Islet precursor cell (in vitro differentiated cells): ENCODE measurements at places on chromosomes 6 and 20.

- DNase-seq, result peak; percentile 57
These were observed 664 bp upstream of the TPBG start for GRCh38 chr6:82362878-82363427.

- no peak for DNase-seq
These were observed 11.1 kb upstream of the KIAA1755 start for GRCh38 chr20:38271608-38272120.

- DNase-seq, result no peak
These were observed 474.0 kb upstream of the GJE1 start for GRCh38 chr6:141658696-141659095.

DNA sequence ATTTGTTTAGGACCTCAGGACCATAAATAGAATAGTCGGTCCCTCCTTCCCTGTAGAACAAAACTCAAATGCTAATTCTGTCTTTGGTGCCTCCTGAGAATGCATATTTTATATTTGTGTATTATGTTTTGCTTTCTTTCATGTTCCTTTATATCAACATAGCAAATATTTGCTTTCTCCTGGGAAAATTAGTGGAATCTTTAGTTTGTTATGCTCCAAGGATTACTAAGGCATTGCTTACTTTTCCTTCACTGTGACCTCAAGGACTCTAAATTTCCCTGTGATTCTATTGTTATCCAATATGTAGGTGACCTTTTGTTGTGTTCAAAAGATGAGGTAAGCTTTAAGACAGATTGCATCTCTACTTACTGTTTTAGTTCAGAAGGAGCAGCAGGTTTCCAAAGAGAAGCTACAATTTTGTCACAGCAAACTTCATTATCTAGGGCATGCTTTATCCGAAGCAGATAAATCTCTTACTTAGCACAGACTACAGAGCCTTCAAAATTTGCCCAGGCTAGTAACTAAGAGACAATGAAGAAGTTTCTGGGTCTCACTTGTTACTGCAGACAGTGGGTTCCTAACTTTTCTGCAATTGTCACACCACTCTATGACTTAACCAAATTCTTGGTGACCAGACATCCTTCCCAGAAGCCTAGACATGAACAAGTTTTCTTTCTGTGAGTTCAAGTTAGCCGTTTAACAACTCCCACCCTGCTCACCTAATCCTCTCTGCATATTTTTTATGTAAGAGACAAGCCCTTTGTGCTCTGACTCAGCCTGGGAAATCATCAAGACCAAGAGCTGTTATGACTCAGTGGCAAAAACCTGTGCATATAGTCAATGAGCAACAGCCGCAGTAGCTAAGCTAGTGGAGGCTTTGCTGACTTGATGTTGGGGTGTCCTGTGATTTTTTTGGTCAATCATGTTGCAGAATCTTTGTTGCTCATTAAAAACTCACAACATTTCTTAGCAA, 378.8 kb downstream of the QKI start:
- peak; percentile 60 for DNase-seq

DNA sequence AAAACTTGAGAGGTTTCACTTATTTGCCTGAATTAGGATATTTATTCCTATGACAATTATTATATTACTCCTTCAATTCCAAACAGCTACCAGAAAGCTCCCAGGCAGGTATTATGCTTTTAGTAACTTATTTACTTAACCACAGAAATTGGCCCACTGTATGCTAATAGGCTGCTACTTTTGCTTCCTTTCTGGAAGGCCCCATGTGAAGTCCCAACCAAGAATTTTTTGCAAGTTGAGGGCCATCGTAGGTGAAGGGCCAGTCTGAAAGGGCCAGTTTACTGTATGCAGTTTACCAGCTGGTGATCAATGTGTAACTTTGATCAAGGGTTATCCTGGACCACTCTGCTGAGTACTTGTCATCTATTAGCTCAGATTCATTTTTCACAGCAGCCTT, 45.0 kb downstream of the EDN1 start:
- no peak for DNase-seq

DNA sequence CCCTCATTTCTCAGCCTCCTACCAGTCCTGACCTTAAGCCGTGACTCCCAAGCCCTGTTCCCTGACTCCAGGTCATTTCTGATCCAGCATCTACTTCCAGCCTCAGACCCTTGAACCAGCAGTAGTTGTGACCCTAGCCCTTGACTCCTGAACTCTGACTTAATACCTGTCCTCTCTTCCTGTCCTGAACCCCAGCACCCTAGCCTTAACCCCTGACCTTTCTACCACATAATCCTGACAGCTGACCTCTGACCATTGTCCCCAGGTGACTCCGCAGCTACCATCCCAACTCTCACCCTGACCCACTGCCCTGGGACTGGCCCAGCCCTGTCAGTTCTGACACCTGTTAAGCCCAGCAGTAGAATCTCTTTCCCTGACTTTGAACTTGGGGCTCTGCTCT, 42.1 kb downstream of the MYH7B start:
- no peak for DNase-seq

DNA sequence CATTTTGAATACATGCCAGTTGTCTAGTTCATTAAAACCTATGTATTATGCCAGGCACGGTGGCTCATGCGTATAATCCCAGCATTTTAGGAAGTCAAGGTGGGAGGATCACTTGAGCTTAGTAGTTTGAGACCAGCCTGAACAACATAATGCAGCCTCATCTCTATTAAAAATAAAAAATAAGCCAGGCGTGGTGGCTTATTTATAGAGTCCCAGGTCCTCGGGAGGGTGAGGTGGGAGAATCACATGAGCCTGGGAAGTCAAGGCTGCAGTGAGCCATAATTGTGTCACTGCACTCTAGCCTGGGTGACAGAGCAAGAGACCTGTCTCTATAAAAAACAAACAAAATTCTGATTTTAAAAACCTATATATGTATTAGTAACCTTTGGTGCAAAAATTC, 27.5 kb downstream of the ORC3 start:
- no peak for DNase-seq

DNA sequence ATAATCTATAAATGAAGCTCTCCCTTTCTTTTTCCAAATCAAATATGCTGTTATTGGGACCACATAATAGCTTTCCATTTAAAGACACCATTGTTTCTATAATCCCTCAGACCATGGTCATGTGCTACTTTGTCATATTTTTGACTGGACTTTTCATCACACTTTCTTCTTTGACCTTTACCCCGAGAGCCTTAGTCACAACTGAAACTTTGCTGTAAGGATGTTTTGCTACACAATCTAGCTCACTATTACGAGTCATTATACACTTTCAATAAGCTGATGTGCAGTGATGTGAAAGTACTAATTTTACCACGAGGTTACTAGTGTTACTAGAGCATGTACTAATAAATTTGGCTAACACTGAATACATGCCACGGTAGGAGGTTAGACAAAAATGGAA, 367.2 kb upstream of the RUNX2 start:
- DNase-seq, result no peak

GRCh38 chr20:55540013-55540412, 465.3 kb downstream of the CBLN4 start:
- DNase-seq, result no peak

DNA sequence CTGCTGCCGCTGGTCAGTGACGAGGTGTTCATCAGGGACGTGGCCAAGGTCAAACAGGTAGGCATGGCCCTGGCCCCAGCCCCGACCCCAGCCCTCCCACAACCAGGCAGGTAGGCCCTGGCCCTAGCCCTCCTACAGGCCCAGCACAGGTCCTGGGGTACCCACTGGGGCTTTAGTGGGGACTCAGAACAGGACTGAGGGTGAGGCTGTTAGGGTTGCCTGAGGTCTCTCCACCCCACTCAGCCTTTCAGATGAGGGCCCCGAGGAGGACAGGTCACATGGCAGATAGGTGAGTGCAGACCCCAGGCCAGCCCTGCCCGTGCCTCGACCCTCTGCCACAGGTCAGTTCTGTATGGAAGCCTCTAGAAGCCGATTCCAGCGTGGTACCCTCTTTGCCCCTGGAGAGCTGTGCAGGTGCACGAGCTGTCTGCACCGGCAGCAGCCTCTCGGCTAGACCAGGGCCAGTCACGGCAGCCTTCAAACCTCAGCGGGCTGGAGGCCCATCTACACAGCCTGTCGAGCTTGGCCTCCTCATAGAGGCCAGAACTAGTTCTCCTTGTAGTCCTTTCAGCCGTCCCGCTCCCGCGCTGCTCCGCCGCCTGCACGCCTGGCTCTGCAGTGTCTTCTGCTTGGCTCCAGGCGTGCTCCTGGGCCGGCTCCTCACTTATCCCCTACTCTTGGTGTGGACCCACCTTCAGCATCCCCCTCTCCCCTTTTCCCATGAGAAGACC, 35.5 kb downstream of the PYGB start:
- DNase-seq, result peak; percentile 48

DNA sequence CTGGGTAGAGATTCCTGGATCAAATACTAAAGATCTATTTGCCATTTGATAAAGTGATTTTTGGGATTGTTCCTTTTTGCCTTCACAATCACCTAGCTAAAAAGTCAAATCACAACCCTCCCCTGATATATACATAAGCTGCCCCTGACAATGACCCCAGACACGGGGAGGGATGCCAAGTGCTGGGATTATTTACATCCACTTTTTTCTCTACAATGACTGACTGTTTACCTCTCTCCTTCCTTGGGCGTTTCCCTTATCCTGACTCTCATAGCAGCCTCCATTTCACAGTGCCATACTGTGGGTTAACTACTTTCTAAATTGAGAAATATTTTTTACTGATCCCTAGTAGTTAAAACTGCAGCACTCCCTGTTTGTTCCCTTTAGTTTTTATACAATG, 150.8 kb upstream of the TMEM170B start:
- no peak for DNase-seq
